ENCODE measurements at places on chromosomes 1 and 21.
A peak's percentile ranks its signal among the peaks of the same experiment; 100 is the strongest.

GRCh38 chr1:202843081-202843480 is 32.3 kb downstream of the PCAT6 start:
- no peak for DNase-seq

DNA sequence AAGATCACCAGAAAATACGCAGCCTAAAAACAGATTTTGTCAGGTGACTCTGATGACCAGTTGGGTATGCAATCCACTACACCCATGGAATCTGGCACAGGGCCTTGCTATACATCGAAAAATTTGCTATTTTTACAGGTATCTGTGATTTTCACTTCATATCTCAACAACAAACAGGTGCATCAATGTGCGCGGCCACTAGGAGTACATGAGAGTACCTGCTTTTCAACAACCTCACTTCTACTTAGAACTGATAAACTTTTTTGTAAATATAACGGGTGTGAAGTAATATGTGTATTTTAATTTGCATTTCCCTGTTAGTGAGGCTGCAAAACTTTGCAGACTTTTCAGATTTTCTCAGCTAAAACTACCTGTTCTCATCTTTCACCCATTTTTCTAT is 80.8 kb downstream of the SLC45A1 start:
- no peak for DNase-seq

GRCh38 chr21:33915368-33916199 is at the start of gene ATP5PO:
Gene ATP5PO (minus strand): TSS chr21:33915804. CDS start chr21:33915763, 41 bp downstream.
- peak; percentile 93 for DNase-seq

DNA sequence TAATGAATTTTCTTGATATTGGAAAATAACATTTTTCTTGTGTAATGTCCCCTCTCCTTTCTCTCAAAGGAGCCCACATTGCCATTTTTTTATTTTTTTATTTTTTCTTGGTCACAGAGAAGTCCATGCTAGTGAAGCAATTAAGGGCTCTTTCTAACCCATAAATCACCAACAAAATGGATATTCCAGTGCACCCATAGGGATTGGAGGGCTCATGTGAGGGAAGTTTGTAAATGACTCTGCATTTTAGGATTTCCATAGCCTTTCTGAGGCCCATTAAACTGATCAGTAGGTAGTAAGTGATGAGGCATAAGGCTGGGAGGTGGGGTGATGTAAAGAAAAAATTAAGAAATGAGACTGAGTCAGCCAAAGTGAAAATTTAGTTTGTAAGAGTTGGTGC is 55.9 kb upstream of the JAK1 start:
- no peak for DNase-seq

DNA sequence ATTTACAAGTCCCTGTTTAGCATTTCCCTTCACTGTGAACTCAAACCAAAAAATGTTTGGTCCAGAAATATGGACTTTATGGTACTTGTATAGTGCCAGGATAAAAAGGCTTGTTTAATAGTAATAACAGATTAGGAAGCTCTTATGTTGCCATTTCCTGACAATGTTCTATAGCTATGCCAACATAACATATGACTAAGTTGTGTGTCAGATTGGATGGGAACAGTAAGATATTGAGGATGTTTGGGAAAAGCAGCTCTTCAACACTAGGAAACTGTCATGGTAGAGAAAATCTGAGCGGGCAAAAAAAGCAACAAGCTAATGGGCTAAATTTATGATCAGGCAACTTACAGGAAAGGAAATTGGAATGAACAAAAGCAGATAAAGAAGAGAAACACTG is 287.1 kb upstream of the ADGRL4 start:
- DNase-seq: no peak

DNA sequence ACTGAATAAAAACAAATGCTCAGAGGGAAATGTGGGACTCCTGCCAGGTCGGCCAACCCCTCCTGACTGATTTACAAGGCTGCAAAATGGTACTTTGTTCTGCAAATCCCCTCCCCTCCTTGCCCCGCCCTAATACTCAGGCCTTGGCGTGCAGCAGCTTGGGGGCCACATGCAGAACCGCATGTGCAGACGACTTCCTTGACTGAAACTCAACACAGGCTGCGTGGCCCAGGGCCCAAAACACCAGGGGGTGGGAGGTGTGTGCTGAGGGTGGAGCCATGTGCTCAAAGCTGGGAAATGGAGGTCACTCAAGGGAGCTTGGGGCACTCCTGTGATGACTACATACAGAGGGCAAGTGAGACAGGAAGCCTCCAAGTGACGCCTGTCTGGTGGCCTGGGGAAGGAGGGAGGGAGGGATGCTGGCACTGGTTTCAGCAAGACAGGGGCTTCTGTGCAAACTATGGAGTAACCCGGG is 87.2 kb downstream of the MRPL37 start:
- DNase-seq: no peak

- no peak for DNase-seq
Measured at GRCh38 chr1:66623812-66624211, 89.9 kb downstream of the SGIP1 start.

DNA sequence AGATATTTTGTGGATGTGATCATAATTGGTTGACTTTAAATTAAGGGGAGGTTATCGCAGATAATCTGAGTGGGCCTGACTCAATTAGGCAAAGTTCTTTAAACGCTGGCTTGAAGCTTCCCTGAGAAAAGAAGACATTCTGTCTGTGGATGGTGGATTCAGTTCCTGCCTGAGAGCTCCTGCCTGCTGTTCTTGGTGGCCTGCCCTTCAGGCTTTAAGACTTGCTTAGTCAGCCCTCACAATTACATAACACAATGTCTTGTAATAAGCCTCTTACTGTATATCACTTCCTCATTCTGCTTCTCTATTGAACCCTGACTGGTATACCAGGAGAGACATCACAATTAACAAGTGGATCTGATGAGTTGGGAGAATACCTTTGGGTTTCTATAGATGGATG is 50.2 kb downstream of the KCNJ6 start:
- DNase-seq: no peak

GRCh38 chr1:171152549-171152948 is 32.6 kb upstream of the FMO2 start:
- DNase-seq: no peak

DNA sequence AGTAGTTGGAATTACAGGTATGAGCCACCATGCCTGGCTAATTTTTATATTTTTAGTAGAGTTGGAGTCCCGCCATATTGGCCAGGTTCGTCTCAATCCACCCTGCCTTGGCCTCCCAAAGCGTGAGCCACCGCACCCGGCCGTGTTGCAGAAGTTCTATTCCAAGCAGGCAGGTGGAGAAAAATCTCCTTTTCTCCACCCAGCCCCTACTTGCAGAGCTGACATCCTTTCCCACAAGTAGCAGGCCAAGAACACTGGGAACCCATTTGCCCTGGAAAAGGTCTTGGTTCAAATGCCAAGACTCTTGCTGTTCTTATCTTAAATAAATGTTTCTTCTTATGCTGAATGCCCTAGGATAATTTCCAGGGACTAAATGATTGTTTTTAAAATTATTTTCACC is 17.5 kb downstream of the AGL start:
- DNase-seq: no peak

DNA sequence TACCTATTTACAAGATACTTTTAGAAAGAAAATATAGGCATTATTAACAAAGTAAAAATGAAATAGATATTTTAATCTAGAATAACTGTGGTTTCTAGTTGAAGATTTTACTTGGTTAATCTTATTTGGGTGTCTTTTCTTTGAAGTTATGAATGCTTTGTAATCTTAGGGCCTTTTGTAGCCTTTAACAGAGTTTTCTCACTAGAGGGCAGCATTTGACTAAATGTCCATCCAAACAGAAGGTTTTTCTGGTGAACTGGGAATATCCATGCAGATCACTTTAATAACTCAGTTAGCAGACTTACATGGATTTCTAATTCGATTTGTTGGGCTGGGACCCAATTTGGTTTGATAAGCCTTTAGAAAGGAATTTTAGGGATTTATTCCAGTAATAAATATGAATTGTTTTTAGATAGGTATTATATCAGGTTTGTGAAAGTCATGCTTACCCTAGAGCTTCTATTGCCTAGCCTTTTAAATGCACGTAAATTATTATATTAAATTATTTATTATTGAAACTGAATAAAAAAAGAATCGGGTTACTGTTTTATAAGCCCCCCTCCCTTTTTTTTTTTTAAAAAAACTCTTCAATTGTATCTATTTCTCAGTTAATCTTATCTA is 119.7 kb downstream of the ZNF326 start:
- DNase-seq: peak; percentile 10

DNA sequence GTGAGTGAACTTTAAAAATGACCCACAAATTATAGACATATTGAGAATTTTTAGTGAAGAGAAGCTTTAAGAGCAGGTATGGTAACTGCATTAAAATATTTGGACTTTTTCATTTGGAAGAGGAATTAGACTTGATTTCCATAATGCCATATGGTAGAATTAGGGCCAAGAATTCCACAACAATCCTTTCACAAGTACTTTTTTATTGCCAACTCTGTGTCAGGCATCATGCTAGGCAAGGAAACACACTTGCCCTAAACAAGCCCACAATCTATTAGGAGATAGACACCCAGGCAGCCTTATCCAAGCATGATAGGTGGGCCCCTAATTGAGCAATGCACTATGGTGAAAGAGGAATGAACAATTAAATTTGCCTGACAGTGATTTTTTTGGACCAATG is 353.0 kb downstream of the TGFB2 start:
- DNase-seq: no peak

GRCh38 chr1:43059640-43060574 is 101.2 kb upstream of the SLC2A1 start:
- DNase-seq: no peak

GRCh38 chr1:195188821-195189220 is 1419.4 kb downstream of the KCNT2 start:
- DNase-seq: no peak

- DNase-seq: no peak
Measured at GRCh38 chr1:164824542-164824941, 265.6 kb downstream of the PBX1 start.

GRCh38 chr21:38171723-38172344 is 85.0 kb upstream of the KCNJ15 start:
- DNase-seq: no peak

DNA sequence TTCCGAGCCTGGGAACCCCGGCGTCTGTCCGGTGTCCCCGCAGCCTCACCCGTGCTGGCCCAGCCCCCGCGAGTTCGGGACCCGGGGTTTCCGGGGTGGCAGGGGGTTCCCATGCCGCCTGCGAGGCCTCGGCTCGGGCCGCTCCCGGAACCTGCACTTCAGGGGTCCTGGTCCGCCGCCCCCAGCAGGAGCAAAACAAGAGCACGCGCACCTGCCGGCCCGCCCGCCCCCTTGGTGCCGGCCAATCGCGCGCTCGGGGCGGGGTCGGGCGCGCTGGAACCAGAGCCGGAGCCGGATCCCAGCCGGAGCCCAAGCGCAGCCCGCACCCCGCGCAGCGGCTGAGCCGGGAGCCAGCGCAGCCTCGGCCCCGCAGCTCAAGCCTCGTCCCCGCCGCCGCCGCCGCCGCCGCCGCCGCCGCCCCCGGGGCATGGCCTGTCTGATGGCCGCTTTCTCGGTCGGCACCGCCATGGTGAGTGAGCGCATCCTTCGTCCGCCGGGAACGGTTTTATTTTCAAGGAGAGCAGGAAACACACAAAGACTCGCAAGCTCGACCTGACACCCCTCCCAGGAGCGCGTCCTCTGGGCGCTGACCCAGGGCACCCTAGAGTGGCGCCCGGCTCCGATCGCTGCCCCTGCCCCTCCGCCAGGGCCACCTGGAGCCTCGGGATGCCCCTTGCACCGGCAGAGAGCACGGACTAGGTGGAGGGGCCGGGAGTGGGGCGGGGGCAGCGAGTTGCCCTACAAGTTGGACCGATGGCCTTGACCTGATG is at the start of gene ABCG1:
Gene ABCG1 (plus strand): TSS at position 305 of the 770 bp plus-strand sequence. CDS start 123 bp downstream, at position 428.
- DNase-seq: no peak

DNA sequence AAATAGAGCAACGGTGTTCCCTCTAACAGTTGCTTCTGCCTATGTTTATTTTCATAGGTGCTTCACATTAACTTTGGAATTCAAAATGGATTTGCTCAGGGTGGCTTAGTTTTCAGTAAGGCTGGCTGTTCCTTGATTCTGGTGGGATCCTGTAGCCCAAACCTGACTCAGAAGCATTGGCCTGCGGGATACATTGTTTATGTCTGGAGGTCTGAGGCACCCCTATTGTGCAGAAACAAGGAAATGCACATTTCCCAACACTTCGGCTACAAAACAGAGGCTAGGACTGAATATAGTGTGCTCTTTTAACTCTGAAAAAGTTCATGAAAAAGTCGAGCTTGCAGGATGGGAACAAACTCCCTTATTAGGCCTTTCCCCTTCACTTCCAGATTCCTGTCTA is 133.8 kb upstream of the F3 start:
- no peak for DNase-seq

GRCh38 chr21:46116189-46116775 is 18.4 kb downstream of the COL6A2 start:
- DNase-seq: no peak

GRCh38 chr1:69146303-69146702 is 421.4 kb upstream of the LRRC7 start:
- DNase-seq: no peak

GRCh38 chr1:1889090-1889750 is 1.7 kb downstream of the GNB1 start:
- DNase-seq: no peak

DNA sequence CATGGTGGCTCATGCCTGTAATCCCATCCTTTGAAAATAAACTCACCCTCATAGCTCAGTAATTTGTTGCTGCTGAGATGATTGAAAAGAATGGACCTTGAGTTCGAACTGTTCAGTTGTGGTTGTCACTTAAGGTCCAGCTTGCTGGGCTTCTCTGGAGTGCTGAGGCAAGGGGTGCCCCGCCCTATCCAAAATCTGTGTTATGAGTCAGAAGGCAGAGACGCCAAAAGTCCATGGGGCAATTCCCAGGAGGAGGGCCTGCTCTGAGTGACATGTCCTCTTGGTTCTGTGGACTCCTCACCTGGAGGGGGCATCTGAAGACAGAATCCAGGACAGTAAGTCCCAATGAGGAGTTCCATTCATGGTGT is 64.8 kb downstream of the MYOM3 start:
- DNase-seq: peak; percentile 18

DNA sequence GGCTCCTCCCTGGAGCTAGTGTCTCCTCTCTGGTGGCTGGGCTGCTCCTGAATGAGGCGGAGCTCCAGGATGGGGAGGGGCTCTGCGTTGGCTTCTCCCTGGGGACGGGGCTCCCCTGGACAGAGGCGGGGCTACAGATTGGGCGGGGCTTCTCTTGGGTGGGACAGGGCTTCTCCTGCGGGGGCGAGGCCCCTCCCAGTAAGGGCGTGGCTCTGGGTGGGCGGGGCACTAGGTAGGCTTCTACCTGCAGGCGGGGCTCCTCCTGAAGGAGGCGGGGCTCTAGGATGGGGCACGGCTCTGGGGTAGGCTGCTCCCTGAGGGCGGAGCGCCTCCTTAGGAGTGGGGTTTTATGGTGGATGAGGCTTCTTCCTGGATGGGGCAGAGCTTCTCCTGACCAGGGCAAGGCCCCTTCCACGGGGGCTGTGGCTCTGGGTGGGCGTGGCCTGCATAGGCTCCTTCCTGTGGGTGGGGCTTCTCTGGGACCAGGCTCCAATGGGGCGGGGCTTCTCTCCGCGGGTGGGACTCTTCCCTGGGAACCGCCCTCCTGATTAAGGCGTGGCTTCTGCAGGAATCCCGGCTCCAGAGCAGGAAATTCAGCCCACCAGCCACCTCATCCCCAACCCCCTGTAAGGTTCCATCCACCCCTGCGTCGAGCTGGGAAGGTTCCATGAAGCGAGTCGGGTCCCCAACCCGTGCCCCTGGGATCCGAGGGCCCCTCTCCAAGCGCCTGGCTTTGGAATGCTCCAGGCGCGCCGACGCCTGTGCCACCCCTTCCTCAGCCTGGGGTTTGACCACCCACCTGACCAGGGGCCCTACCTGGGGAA is 22.7 kb upstream of the ARF1 start:
- DNase-seq: no peak

Data from AG09319 (cell line).